ENCODE measurements at places on chromosomes 12 and 14. TPM values are rescaled to one million over a fixed set of nuclear protein-coding genes. Genes with fewer than 3 reads are reported as not detected.

DNA sequence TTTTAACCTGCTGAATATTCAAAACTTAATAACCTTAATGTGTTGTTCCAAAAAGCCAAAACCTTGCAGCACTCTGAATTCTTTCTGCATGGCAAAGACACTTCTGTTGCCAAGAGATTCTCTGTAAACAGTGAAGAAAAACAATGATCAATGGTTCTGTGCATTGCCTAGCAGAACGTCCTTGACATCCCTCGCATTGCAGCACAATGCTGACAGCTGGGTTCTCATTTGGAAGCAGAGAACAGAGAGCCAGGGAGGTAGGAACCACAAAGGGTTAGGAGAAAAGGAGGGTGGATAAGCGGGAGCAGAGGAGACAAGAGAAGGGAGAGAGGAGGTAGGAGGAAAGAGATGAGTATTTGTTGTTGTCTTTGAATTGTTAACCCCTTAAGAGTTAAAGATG is 501.1 kb downstream of the NAV3 start:
- H3K36me3 ChIP-seq: no peaks in the 10 kb centered on the region
- no peak overlapping the region for H3K27ac ChIP-seq
- H3K4me1 ChIP-seq: no peaks in the 10 kb centered on the region
- H3K27me3 ChIP-seq: no peaks in the 10 kb centered on the region

DNA sequence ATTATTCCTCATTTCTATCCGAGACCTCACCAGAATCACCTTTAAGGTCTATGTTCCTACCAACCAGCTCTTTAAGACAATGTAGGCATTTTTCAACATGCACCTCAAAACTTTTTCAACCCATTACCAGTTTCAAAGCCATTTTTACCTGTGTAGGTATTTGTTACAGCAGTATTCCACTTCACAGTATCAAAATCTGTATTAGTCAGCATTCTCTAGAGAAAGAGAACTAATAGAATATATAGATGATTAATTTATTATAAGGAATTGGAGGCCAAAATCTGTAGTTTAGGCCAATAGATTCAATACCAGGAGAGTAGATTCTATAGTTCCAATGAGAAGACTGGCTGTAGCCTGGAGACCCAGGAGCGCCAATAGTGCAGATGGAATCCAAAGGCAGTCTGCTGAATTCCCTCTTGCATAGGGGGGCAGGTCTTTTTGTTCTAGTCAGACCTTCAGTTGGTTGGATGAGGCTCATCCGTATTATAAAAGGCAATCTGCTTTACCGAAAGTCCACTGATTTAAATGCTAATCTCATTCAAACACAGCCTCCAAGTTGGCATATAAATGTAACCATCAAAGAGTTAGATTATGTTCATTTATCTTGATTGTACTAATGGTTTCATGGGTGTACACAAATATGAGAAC is 151.6 kb upstream of the SYT1 start:
- no peak for DNase-seq
- no peak overlapping the region for H3K27ac ChIP-seq
- no peaks in the 10 kb centered on the region for H3K4me1 ChIP-seq
- no peaks in the 10 kb centered on the region for H3K27me3 ChIP-seq

DNA sequence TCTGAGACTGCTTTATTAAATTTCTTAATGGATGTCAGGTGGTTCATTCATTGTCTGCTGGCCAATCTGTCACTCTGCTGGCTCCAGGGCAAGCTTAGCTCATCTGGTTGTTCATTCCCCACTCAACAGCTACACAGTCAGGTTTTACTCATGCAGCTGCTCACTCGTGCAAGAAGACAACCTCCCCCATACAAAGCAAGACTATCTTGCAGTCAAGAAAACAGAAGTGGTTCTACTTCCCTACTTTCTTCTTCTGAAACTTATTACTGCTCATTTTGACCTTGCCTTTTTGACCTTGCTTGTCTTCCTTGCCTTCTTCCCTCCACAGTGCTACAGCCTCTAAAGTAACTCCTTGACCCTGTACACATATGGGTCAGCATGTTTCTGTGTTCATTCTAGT is 277.9 kb downstream of the SSPN start:
- no peaks in the 10 kb centered on the region for H3K4me1 ChIP-seq
- no peak overlapping the region for H3K27ac ChIP-seq
- DNase-seq: peak; percentile 38
- no peak overlapping the region for H3K4me3 ChIP-seq
- H3K36me3 ChIP-seq: peaks cover 7% of the 10 kb centered on the region

GRCh38 chr12:63298386-63298930 is 147.5 kb upstream of the AVPR1A start:
- DNase-seq: no peak
- no peak overlapping the region for H3K4me3 ChIP-seq
- no peaks in the 10 kb centered on the region for H3K36me3 ChIP-seq

- H3K4me3 ChIP-seq: no peak overlapping the region
- no peaks in the 10 kb centered on the region for H3K27me3 ChIP-seq
- H3K36me3 ChIP-seq: no peaks in the 10 kb centered on the region
- H3K27ac ChIP-seq: no peak overlapping the region
Measured at GRCh38 chr12:21697904-21698630, 40.4 kb upstream of the LDHB start.

DNA sequence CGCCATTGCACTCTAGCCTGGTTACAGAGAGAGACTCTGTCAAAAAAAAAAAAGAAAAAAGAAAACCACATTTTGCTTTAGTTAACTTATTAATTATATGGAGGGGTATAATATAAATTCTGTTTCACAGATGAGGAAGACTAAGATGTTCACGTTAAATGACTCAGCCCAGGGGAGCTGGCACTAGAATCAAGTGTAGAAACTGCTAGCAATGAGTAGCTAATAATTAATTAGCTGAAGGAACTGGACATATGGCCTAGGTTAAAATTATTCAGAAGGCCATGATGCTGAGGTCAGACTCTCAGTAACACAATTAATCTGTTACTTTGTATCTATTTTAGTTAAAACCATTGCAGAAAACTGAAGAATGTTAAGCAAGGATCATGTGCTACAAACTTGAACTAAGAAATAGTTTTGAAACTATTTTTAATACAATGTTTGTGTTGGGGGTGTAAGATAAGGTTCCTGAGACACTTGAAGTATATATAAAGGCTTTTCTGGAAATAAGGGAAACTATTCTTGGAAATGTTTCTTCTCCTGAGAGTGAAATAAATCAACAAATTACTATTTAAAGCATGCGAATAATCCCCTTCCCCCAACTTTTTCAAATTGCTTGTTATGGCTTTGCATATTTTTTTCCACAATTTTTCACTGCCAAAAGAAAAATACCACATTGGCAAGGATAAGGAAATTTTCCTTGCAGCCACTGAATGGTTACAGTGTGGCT is 589.3 kb downstream of the SOX5 start:
- no peaks in the 10 kb centered on the region for H3K27me3 ChIP-seq
- H3K36me3 ChIP-seq: no peaks in the 10 kb centered on the region
- DNase-seq: peak; percentile 53
- H3K27ac ChIP-seq: no peak overlapping the region
- H3K4me1 ChIP-seq: no peaks in the 10 kb centered on the region
- no peak overlapping the region for H3K4me3 ChIP-seq

- peak overlapping the region; percentile 40 for H3K4me3 ChIP-seq
- peaks cover 31% of the 10 kb centered on the region for H3K36me3 ChIP-seq
- peak overlapping the region; percentile 99 for H3K27ac ChIP-seq
- peak; percentile 91 for DNase-seq
Measured at GRCh38 chr12:6532927-6533652, 1.2 kb upstream of the GAPDH start.

GRCh38 chr12:823028-823698 is 70.8 kb downstream of the WNK1 start:
- no peaks in the 10 kb centered on the region for H3K36me3 ChIP-seq
- no peaks in the 10 kb centered on the region for H3K27me3 ChIP-seq
- no peak overlapping the region for H3K27ac ChIP-seq
- H3K4me3 ChIP-seq: no peak overlapping the region
- no peak for DNase-seq
- H3K4me1 ChIP-seq: no peaks in the 10 kb centered on the region

- H3K36me3 ChIP-seq: no peaks in the 10 kb centered on the region
- H3K27ac ChIP-seq: no peak overlapping the region
- peaks cover 6% of the 10 kb centered on the region for H3K4me1 ChIP-seq
- DNase-seq: no peak
- H3K27me3 ChIP-seq: no peaks in the 10 kb centered on the region
Measured at GRCh38 chr14:24394275-24394674, 4.5 kb upstream of the NYNRIN start.

DNA sequence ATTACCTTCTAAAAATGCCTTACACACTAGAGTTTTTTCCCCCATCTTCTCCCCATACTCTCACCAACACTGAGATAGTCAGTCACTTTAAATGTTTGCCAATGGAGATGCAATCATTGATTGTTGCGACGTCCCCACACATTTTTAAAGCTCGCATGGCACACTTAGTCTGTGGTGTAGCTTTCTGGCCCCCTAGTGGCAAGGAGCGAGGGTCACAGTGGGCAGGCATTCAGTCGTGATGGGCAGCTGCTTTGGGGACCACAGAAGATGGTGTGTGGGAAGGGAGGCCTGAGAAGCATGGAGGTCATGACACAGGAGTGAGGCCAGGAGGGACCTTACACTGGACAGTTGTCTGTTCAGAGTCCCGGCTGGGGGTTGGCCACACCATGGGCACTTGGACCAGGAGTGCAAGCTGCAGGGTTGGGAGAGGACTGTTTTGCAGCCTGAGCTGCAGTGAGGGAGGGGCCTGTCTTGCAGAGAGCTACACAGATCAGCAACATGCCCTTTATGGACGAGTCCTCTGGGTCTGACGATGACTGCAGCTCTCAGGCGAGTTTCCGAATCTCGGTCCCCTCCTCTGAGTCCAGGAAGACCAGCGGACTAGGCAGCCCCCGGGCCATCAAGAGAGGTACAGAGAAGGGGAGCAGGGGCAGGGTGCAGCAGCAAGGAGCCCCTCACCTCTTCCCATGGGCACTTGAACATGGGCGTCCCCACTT is 28.6 kb downstream of the PIGH start:
- H3K27ac ChIP-seq: no peak overlapping the region
- peak; percentile 70 for DNase-seq
- no peaks in the 10 kb centered on the region for H3K27me3 ChIP-seq
- H3K36me3 ChIP-seq: no peaks in the 10 kb centered on the region
- no peaks in the 10 kb centered on the region for H3K4me1 ChIP-seq
- no peak overlapping the region for H3K4me3 ChIP-seq

DNA sequence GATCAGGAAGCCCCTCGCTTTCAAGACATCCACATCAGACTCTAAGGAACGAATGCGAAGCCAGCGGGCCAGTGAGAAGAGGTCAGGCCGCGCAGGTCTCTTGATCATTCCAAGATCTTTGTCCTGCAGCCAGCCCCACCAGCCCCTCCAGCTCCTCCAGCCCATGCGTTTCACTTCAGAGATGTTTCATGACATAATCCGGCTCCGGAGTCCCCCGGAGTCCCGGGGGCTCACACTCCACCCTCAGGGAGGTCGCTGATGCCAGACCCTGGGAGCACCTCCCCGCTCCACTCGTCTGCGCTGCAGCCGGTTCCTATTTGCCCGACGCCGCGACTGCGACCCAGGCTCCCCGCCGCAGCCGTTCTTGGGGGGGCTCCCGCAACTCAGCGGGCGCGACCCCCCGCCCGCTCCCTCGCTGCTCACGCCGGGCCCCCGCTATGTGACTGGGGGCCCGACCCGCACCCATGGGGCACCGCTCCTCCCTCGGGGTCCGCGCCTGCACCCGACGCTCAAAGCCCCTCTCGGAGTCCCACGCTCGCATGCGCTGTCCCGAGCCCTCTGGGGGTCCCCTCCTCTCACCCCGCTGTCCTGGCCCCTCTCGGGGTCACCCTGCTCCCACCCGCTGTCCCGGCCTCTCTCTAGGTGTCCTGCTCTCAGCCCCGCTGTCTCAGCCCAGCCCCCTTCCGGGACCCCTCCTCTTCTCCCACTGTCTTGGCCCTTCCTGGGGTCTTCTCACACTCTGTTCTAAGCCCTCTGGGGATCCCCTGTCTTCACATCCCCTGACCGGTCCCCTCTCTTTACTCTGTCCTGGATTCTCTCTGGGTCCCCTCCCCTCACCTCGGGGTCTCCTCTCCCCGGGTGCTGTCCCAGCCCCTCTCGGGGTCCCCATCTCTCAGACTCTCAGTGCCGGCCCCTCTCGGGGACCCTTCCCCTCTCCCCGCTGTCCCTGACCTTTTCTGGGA is 1.1 kb downstream of the TAOK3 start:
- peak overlapping the region; percentile 77 for H3K4me3 ChIP-seq
- no peak overlapping the region for H3K27ac ChIP-seq
- peak; percentile 25 for DNase-seq

DNA sequence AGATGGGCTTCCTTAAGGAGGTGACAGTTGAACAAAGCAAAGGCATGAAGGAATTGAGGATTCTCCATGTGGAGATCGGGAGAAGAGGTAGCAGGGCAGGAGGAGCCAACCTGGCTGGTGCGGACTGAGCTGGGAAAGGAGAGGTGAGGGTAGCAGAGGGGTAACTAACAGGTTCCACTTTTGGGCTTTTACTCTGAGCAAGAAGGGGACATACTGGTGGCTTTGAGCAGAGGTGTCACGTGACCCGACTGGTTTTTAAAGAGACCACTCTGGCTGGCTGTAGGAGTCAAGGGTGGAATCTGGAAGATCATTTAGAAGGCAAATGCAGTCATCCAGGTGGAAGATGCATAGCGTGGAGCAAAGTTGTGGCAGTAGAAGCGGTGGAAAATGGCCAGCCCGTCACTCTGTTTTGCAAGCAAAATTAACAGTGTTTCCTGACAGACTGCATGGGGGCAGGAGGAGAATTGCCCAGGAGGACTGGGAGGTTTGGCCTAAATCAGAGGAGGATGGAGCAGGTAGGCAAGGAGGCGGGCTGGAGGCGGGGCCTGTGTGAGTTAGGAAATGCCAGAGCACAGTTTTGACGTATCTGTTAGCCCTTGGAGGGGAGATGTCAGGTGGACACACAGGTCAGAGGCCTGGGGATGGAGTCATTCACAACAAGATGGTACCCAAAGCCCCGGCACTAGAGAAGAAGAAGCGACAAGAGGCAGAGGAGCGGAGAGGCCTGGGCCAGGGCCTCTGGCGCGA is 156.3 kb upstream of the FKBP4 start:
- no peaks in the 10 kb centered on the region for H3K4me1 ChIP-seq
- DNase-seq: no peak
- no peak overlapping the region for H3K4me3 ChIP-seq
- no peak overlapping the region for H3K27ac ChIP-seq

- H3K4me1 ChIP-seq: no peaks in the 10 kb centered on the region
- DNase-seq: no peak
- H3K36me3 ChIP-seq: no peaks in the 10 kb centered on the region
- H3K27me3 ChIP-seq: no peaks in the 10 kb centered on the region
- no peak overlapping the region for H3K27ac ChIP-seq
Measured at GRCh38 chr12:65318186-65318685, 39.8 kb downstream of the MSRB3 start.

GRCh38 chr12:19332196-19332595 is 107.1 kb upstream of the AEBP2 start:
- H3K27ac ChIP-seq: no peak overlapping the region
- H3K27me3 ChIP-seq: no peaks in the 10 kb centered on the region
- H3K36me3 ChIP-seq: no peaks in the 10 kb centered on the region
- no peak overlapping the region for H3K4me3 ChIP-seq
- DNase-seq: no peak

GRCh38 chr14:35218963-35219362 is 73.2 kb upstream of the PSMA6 start:
- peak; percentile 8 for DNase-seq
- H3K4me3 ChIP-seq: no peak overlapping the region
- no peaks in the 10 kb centered on the region for H3K27me3 ChIP-seq
- no peak overlapping the region for H3K27ac ChIP-seq
- H3K36me3 ChIP-seq: no peaks in the 10 kb centered on the region

GRCh38 chr14:80278293-80279023 is 67.2 kb upstream of the DIO2 start:
- no peaks in the 10 kb centered on the region for H3K4me1 ChIP-seq
- H3K27ac ChIP-seq: no peak overlapping the region
- H3K4me3 ChIP-seq: no peak overlapping the region
- no peak for DNase-seq

The LYZ gene
- 70.9 TPM for total RNA-seq

The KLHL28 gene
- total RNA-seq: 16.3 TPM

The ADAM21 gene
- 0.13 TPM for total RNA-seq

The ACOT6 gene
- total RNA-seq: not detected

The CCDC60 gene
- not detected for total RNA-seq
